Endothelial cell of umbilical vein (primary cell): ENCODE measurements at places on chromosomes 5 and 9. TPM values are rescaled to one million over a fixed set of nuclear protein-coding genes. Genes with fewer than 3 reads are reported as not detected.

- DNase-seq = peak; percentile 25
- H3K4me1 ChIP-seq = peaks cover 30% of the 10 kb centered on the region
- peaks cover 7% of the 10 kb centered on the region for H3K36me3 ChIP-seq
- peak overlapping the region; percentile 76 for H3K27ac ChIP-seq
These were observed 80.5 kb downstream of the FNBP1 start for GRCh38 chr9:129962451-129962864.

DNA sequence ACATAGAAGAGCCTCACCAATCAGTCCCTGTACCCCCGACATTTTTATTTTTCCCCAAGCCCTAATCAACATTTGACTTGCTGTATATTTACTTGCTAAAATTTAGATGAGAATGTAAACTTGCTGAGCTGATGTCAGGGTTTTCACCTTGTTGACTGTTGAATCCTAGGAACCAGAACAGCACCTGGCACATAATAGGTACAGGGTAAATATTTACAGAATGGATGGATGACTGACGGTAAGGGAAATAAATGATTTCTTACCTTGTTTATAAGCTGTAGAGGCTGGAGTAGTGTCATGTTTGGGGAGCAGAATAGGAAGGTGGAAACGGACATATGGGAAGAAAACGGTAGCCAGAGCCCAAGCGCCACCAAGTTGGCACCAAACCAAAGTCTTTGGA, 107.0 kb upstream of the NUDT12 start:
- H3K4me3 ChIP-seq = no peak overlapping the region
- H3K4me1 ChIP-seq = peaks cover 32% of the 10 kb centered on the region
- H3K36me3 ChIP-seq = no peaks in the 10 kb centered on the region
- no peak overlapping the region for H3K27ac ChIP-seq
- DNase-seq = no peak

- H3K4me3 ChIP-seq = no peak overlapping the region
- no peak for DNase-seq
- no peaks in the 10 kb centered on the region for H3K27me3 ChIP-seq
- H3K36me3 ChIP-seq = no peaks in the 10 kb centered on the region
- H3K4me1 ChIP-seq = no peaks in the 10 kb centered on the region
These were observed 12.3 kb downstream of the GPRIN1 start for GRCh38 chr5:176597417-176598389.

DNA sequence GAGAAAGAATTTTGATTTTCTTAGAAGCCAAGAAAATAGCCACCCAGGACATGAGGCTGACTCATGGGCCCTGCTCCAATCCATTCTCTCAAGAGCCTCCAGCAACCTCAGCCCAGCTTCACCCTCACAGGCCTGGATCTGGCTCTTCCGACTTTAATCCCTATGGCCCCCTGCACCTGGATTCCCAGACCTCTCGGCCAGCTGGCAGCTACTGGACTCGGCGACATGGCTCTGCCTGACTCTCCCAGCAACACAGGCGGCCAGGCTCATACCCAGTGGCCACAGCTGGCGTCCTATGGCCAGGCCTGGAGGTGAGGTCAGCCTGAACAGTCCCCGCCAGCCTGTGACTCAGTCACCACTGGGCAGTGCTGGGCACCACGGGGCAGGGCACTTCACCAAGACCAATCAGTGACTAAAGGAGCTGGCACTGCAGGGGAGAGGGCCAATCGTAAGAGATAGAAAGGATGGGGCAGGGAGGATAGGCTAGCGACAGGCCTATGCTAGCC, 6.2 kb upstream of the PDLIM4 start:
- no peak overlapping the region for H3K27ac ChIP-seq
- H3K36me3 ChIP-seq = no peaks in the 10 kb centered on the region
- H3K27me3 ChIP-seq = no peaks in the 10 kb centered on the region
- H3K4me1 ChIP-seq = no peaks in the 10 kb centered on the region
- no peak overlapping the region for H3K4me3 ChIP-seq
- DNase-seq = no peak

DNA sequence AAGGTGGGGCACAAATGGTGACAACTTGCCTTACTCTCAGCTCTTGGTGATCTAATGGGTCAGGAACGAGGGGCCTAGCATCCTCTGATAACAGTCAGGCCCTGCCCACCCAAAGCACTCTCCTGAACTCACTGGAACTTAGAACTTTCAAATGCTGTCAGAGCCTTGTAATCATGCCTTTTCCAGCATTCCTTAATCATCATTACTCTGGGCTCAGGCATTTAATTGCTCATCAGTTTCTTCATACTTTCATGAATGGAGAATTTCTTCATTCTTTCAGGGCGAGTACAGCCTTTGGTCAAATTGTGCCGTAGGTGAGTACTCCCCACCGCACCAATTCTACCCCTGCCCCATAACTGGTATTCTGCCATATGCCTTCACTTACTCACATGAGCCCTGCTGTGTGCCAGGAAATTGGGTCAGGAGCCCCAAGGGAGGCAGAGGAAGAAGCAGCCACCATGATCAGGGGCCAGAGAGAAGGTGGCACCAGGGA, 30.2 kb upstream of the DUSP1 start:
- no peaks in the 10 kb centered on the region for H3K27me3 ChIP-seq
- H3K36me3 ChIP-seq = no peaks in the 10 kb centered on the region
- H3K27ac ChIP-seq = no peak overlapping the region
- DNase-seq = no peak
- no peak overlapping the region for H3K4me3 ChIP-seq

- no peak overlapping the region for H3K4me3 ChIP-seq
- H3K36me3 ChIP-seq = no peaks in the 10 kb centered on the region
- peaks cover 14% of the 10 kb centered on the region for H3K4me1 ChIP-seq
- no peaks in the 10 kb centered on the region for H3K27me3 ChIP-seq
These were observed 83.2 kb upstream of the MYO10 start for GRCh38 chr5:17019324-17019723.

DNA sequence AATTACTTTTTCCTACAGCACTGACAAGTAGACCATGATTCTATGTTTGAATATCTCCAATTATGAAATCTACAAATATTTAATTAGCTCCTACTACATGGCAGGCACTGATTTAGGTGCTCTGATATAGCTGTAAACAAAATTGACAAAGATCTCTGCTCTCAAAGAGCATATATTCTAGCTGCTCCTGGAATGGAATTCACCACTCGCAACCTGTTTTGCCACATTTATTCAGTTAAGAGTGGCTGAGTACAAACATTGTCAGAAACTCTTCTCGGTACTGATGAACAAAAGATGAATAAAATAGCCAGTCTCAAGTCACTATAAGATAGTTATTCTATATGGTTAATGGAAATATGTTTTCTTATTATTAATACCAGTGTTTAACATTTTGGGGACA, 114.2 kb upstream of the PDE4D start:
- no peak for DNase-seq
- no peaks in the 10 kb centered on the region for H3K36me3 ChIP-seq
- H3K27me3 ChIP-seq = no peaks in the 10 kb centered on the region
- no peak overlapping the region for H3K4me3 ChIP-seq
- H3K4me1 ChIP-seq = no peaks in the 10 kb centered on the region
- H3K27ac ChIP-seq = no peak overlapping the region

- no peak overlapping the region for H3K27ac ChIP-seq
- peaks cover 5% of the 10 kb centered on the region for H3K4me1 ChIP-seq
- DNase-seq = no peak
- no peaks in the 10 kb centered on the region for H3K36me3 ChIP-seq
These were observed 6.1 kb upstream of the OTP start for GRCh38 chr5:77644371-77645157.

GRCh38 chr5:152246401-152246800, 158.7 kb downstream of the NMUR2 start:
- H3K27ac ChIP-seq = no peak overlapping the region
- H3K36me3 ChIP-seq = no peaks in the 10 kb centered on the region
- H3K4me3 ChIP-seq = no peak overlapping the region

DNA sequence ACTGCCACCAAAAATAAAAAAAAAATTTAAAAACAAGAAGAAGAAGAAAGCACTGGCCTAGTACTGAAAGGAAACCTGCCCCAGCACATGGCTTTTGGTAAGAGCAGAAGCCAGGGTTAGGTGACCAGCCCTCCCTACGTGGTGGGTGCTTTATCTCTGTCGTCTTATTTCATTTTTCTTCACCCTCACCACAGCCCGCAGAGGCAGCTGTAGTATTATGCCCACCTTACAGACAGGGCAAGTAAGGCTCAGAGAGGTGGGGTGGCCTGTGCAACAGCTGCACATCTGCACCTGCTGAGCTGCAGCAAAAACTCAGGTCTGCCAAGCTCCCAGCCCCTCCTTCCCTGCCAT, 140.8 kb upstream of the LMX1B start:
- H3K4me3 ChIP-seq = no peak overlapping the region
- H3K4me1 ChIP-seq = peaks cover 6% of the 10 kb centered on the region
- no peaks in the 10 kb centered on the region for H3K36me3 ChIP-seq
- H3K27ac ChIP-seq = no peak overlapping the region
- H3K27me3 ChIP-seq = no peaks in the 10 kb centered on the region

- DNase-seq = no peak
- no peaks in the 10 kb centered on the region for H3K27me3 ChIP-seq
- H3K27ac ChIP-seq = no peak overlapping the region
- no peaks in the 10 kb centered on the region for H3K36me3 ChIP-seq
These were observed 24.6 kb upstream of the IFNB1 start for GRCh38 chr9:21102305-21102704.

- H3K36me3 ChIP-seq = no peaks in the 10 kb centered on the region
- DNase-seq = no peak
- no peak overlapping the region for H3K27ac ChIP-seq
These were observed 69.5 kb upstream of the PITX1 start for GRCh38 chr5:135103575-135103853.

DNA sequence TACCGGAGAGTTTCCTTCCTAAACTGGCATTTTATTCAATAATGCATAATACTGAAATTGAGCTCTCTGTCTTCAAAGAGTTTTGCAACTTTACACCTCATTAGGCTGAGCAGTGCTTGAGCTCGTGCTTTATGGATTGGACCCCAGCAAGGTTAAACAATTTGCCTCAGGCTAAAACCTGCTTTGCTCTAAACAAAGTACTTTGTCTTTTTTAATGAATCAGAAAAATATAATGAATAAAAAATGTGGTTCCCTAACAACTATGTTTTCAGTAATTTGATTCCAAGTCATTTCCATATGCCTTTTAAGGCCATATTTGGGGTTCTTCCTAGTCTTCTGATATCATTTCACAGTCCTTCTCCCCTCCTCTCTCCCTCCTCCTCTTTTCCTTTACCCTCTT, 20.0 kb downstream of the ZNF366 start:
- no peaks in the 10 kb centered on the region for H3K27me3 ChIP-seq
- H3K4me3 ChIP-seq = no peak overlapping the region
- DNase-seq = no peak
- H3K27ac ChIP-seq = no peak overlapping the region
- H3K36me3 ChIP-seq = no peaks in the 10 kb centered on the region

DNA sequence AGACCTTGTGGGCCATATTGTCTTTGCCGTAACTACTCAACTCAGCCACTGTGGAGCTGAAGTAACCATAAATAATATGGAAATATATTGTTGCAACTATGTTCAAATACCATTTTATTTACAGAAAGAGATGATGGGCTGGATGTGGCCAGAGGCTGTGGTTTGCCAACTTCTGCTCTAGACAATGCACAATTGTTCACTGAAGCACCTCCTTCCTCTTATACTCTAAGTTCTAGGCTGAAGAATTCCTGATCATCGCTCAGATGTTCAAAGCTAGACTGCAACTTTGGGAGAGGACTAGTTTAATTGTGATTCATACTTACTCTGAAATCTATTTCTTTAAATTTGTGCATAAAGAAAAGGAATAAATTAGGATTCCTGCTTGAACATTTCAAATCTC, 245.0 kb downstream of the TAF11L14 start:
- no peaks in the 10 kb centered on the region for H3K36me3 ChIP-seq
- no peaks in the 10 kb centered on the region for H3K4me1 ChIP-seq
- H3K4me3 ChIP-seq = no peak overlapping the region
- no peak for DNase-seq
- H3K27ac ChIP-seq = no peak overlapping the region

Gene CDC42SE2
- total RNA-seq = 21.2 and 21.9 TPM in 2 replicates

Gene ITK
- not detected in 2 replicates for total RNA-seq

Gene FOXD4
- total RNA-seq = 0.35 and 0.42 TPM in 2 replicates

Gene SPATA31E1
- total RNA-seq = not detected in 2 replicates

Gene FOXE1
- not detected in 2 replicates for total RNA-seq

Gene IL6ST
- total RNA-seq = 345 and 361 TPM in 2 replicates

Gene GMCL2
- not detected in 2 replicates for total RNA-seq

Gene PTCH1
- total RNA-seq = 12.1 and 14.4 TPM in 2 replicates

Gene CPLANE1
- total RNA-seq = 16.9 and 21.5 TPM in 2 replicates
